ENCODE measurements at places on chromosomes 7 and 10. TPM values are rescaled to one million over a fixed set of nuclear protein-coding genes. Genes with fewer than 3 reads are reported as not detected.

HYAL4 gene
- not detected for total RNA-seq

LRIT2 gene
- total RNA-seq = not detected

UFSP1 gene
- total RNA-seq = 6.3 TPM

PNLIPRP1 gene
- total RNA-seq = not detected

ST7 gene
- 21.6 TPM for total RNA-seq

DYDC2 gene
- total RNA-seq = 0.09 TPM

OPN1SW gene
- total RNA-seq = not detected

CREB5 gene
- 5.0 TPM for total RNA-seq

ZNF32 gene
- total RNA-seq = 13.7 TPM

NACAD gene
- 0.25 TPM for total RNA-seq

FAM25C gene
- total RNA-seq = 3.0 TPM

TRPV5 gene
- not detected for total RNA-seq

All from A549 treated with AZD2906 at 1 μM for 4 hours (cell line).